A172 (cell line): ENCODE measurements at places on chromosomes 13 and 19. TPM values are rescaled to one million over a fixed set of nuclear protein-coding genes. Genes with fewer than 3 reads are reported as not detected.

The ZBTB32 gene
- total RNA-seq, result not detected in 2 replicates

The NBEA gene
- total RNA-seq, result 2.0 and 2.5 TPM in 2 replicates

The CGB8 gene
- 4.7 and 8.8 TPM in 2 replicates for total RNA-seq

The BORCS8 gene
- total RNA-seq, result 22.0 and 25.6 TPM in 2 replicates

The SLC1A6 gene
- total RNA-seq, result not detected in 2 replicates

The HS6ST3 gene
- not detected in 2 replicates for total RNA-seq

The ABHD8 gene
- total RNA-seq, result 20.7 and 31.1 TPM in 2 replicates

The TSC22D1 gene
- 35.6 and 37.2 TPM in 2 replicates for total RNA-seq

DNA sequence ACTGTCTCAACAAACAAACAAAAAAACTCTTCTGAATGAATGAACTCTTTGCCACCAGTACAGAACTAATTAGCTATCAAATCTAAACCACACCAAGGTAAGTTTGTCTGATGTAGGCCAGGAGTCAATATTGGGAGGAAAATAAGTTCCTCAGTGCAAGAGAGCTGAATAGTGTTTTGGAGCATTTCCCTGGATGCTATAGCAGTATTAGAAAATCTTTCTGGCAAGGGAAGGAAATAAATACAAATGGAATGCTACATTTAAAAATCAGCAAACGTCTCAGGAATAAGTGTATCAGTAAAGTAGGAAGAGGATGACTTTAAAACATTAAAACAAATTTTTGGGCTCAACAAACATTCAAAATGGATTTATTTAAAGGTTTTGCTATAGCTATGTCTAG, 81.3 kb upstream of the TMTC4 start:
- no peak for DNase-seq

DNA sequence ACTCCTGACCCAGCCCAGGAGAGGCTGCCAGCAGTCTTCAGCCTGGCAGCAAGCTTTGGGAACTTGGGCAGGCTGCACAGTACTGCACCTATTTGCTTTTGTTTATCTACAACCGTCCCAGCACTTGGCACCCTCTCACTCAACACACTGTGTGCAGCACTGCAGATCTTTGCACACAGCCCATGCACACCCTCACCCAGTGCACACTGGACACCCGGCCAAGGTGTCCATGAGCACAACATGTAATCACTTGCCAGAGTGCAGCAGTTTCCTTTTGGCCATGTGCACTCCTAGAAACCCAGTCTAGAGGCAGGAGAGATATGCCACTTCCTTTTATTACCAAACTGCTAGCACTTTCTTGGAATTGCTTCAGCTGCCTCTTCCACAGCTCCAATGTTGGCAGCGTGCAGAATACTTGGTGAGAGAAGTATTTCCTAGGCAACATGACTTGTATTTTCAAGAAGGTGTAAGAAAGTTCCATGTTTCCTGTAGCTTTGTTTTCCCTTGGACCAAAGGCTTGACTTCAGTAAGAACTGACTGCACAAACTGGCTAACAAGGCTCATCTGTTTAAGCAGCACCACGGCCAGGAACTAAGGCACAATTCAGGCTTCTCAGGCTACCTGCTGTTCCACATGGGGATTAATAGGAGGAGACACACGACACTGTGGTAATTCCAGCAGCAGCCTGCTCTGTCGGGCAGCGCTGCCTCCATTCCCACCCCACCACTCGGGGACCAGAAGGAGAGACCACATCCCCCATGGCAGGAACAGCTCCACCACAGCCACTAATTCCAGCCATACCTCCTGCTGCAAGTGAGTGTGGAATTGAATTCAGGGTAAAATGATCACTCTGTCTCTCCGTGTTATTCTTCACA, 15.3 kb downstream of the ATP7B start:
- DNase-seq, result no peak

- no peak for DNase-seq
Observed at GRCh38 chr13:104357672-104358354, 1291.6 kb upstream of the SLC10A2 start.

GRCh38 chr19:53553865-53554791, 16.2 kb downstream of the ZNF331 start:
- no peak for DNase-seq

DNA sequence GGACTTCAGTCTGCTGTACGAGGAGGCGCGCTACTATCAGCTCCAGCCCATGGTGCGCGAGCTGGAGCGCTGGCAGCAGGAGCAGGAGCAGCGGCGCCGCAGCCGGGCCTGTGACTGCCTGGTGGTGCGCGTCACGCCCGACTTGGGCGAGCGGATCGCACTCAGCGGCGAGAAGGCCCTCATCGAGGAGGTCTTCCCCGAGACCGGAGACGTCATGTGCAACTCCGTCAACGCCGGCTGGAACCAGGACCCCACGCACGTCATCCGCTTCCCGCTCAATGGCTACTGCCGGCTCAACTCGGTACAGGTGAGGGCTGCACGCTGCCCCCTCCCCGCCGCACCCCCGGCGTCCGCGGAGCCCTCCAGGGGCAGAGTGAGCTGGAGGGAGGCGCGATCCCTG, 14.6 kb downstream of the KCTD15 start:
- DNase-seq, result no peak

DNA sequence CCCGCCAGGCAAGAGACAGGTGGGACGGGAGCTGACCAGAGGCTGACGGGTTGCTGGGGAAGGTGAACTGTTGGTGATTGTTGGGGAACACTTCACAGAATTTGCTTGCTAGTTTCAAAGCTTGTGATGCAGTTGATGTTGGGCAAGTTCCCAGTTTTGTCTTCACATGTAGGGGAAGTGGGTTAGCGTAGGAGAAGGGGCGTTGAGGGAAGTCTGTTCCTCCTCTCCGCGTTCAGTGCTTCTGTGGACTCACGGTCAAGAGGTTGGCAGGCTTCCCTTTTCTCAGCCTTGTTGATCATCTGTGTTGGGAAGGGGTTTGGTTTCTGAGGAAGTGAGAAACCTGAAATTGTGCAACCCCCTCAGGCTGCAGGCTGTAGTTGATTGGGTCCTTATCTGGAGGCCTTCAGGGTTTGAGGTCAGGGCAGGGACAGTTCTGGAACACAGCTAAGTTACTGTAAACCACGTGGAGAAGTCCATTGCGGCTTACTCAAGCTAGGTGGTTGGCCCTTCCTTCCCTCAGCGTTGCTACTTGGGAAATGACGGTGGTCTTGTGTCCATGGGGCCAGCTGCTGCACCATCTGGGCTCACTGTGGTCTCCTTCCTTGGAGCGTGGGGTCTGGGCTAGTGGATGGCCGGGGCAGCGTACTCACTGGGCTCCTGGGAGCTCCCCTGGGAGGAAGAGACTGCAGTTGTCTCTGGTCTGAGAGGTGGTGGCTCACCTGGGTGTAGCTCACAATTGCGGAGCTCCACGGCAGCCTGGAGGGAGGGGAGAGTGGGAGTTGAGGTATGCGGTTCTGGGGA, 7.5 kb downstream of the RPS9 start:
- DNase-seq, result peak; percentile 40

DNA sequence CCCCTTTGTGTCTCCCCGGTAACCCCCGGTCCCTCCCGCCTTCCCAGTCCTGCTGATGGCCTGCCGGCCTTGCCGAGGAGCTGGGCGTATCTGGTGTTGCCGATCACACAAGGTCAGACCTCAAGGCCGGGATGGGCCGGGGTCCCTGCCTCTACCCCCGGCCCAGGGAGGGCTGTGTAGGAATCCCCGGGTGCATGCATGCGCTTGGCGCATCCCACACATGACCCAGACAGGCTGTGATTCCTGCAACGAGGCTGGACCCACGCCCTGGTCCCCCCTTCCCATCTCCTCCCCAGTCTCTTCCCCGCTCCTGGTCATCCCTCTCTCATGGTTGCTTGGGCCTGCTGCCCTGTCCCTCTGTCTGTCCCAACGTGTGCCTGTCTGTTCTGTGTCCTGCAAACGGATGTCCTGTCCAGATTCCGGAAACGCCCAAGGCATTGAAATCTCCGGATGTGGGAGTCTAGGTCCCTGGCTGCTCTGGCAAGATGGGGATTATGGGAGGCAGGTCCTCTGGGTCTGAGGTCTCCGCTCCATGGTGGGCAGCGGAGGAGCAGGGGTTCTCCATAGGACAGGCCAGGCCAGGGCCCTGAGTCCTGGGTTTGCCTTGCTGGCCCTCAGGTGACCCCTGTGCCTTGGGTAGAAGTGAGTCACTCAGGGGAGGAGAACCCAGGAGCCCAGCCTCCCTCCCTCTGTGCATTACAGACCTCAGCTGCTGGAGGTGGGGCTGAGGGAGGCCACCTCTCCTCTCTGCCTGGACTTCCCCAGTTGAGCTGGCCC, 1.6 kb downstream of the PKN1 start:
- DNase-seq, result peak; percentile 98

GRCh38 chr13:31008400-31009115, 76.1 kb downstream of the TEX26 start:
- peak; percentile 24 for DNase-seq

- DNase-seq, result no peak
Observed at GRCh38 chr19:6963244-6963852, 57.9 kb downstream of the MBD3L2B start.

GRCh38 chr13:100088644-100089464, at the start of gene PCCA:
Gene PCCA (plus strand): TSS chr13:100089093. CDS start chr13:100089121, 28 bp downstream.
- DNase-seq, result peak; percentile 92

DNA sequence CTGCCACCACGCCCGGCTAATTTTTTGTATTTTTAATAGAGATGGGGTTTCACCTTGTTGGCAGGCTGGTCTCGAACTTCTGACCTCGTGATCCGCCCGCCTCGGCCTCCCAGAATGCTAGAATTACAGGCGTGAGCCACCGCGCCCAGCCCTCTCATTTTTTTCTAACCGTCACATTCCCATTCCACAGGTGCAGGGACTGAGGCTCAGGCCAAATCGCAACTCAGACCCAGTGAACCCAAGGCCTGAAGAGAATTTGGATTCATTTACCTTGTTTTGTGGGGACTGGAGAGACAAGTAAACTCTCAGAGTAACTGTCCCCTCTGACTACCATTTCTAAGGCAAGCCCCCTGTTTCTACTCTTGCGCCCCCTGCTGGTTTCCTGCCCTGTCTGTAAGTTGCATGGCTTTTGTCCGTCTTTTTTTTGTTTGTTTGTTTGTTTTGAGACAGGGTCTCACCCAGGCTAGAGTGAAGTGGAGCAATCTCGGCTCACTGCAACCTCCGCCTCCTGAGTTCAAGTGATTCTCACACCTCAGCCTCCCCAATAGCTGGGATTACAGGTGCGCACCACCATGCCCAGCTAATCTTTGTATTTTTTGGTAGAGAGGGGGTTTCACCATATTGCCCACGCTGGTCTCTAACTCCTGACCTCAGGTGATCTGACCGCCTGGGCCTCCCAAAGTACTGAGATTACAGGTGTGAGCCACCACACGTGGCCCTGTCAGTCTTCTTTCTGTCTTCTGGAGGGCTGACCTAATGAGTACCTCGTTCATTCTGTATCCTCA, 2.3 kb upstream of the STRN4 start:
- DNase-seq, result no peak

DNA sequence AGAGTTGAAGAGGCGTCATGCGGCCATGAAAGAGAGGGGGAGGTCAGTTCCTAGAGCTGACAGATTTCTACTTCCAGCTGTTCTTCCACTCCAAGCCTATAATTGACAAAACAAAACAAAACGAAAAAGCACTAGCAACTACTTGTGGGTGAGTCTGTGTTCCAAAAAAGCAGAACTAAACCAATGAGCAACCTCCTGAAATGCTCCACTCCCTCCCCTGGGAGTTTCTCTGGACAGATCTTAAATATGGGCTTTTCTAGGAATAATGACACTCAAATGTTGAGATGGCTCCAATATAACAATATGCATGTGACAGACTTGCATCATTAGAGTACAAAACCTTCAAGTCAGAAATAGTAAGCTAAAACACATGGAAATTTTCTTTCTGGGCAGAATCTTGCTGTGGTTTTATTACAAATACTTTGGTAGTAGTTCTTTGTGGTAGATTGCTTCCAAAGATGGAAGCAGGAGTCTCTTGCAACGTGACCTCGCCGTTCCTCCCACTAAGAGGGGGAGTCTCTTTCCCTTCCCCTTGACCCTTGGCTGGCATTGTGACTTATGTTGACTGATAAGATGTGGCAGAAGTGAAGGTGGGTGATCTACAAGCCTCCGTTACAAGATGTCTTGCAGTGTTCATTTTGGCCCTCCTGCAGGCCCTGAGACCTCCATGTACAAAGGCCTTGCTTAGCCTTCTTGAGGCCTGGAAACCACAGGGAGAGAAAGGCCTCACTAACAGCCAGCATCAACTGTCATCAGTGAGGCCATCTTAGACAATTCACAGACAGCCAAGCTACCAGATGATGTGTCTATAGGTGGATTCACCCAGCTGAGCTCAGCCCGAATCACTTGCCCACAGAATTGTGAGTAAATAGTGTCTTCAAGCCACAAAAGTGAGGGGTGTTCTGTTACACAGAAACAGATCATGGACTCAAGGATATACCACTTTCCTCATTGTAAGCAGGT, 173.1 kb upstream of the RFC3 start:
- DNase-seq, result no peak

DNA sequence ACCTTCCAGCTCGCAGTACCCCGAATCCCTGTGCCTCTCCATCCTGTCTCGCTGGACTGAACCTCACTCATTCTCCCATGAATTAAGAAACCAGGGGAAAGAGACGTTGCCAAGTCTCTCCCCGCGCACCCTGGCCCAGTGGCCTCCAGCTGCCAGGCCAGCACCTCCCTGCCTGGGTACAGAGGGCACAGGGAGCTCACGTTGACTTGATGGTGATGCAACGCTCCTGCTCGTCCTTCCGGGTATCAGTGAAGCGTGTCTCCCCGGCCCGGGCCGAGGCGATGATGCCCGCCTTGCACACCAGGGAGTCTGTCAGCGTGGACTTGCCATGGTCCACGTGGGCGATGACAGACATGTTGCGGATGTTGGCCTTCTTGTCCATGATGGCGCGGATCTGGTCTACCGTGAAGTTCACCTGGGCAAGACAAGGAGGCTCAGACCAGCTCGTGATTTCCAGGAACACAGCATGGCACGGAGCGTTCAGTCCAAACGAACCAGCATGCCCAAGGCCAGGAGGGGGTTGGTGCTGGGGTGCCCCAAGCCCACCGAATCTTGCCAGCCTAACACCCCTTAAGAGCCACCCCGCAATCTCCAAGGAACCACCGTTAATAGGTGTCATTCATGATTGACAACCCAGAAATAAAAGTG, 1.2 kb downstream of the EEF2 start:
- DNase-seq, result no peak

DNA sequence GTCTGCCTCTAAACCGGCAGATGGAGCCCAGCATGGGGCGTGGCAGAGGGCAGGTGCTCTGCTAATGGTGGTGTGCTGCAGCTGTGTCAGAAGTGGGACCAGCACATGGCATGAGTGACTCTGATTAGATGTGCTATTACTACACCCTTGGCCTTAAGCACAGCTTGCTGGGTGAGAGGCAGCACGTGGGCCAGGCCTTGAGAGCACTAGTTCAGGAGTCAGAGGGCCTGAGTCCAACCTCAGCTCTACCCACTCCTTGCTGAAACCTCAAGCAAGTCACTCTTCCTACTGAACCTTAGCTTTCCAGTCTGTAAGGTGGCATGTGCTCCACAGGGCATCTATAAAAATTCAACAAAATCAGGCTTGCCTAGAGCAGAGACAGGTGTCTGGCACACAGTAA, 22.7 kb downstream of the AKT2 start:
- DNase-seq, result no peak

- DNase-seq, result no peak
Observed at GRCh38 chr19:11404588-11405222, 14.4 kb downstream of the RGL3 start.

DNA sequence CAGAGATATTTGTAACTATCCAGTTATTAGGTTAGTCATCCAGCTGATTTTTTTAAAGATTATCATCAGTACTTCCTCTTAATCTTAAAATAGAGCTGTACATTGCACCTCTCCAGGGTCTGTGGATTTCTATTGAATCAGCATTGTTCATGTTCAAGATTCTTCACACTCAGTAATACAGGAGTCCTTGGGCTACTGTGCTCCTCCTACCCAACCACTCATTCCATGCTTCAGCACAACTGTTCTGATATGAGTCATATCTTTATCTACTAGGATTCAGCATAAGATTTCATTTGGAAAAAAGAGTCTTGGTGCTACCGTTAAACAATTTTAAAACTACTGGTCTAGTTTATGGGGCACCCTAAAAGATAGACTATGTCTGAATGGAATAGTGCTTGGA, 357.8 kb downstream of the DCT start:
- DNase-seq, result peak; percentile 70
